ENCODE measurements at places on chromosomes 1 and 21.

DNA sequence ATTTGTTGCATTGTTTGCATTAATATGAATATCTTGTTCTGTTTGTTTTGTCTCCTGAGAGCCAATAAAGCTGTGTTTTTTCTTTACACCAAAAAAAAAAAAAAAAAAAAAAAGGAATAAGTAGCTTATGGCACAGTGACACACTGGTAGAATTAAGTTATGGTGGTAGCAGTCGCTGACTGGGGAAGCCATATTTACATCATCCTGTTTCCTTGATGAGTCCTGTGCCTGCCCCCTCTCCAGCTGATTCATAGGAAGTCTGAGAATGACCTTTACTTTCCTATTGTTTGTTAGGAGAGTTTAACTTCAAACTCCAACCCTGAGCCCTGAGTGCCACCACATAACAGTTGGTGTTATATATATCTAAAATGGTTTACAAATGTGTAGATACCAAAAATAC is 62.2 kb downstream of the OBSCN start:
- no peak for DNase-seq

- DNase-seq: no peak
Observed at GRCh38 chr21:21712748-21713520, 714.7 kb downstream of the NCAM2 start.

GRCh38 chr1:116811321-116811720 is 57.1 kb downstream of the CD2 start:
- DNase-seq: no peak

GRCh38 chr1:238242181-238242580 is 351.5 kb upstream of the ZP4 start:
- DNase-seq: no peak

DNA sequence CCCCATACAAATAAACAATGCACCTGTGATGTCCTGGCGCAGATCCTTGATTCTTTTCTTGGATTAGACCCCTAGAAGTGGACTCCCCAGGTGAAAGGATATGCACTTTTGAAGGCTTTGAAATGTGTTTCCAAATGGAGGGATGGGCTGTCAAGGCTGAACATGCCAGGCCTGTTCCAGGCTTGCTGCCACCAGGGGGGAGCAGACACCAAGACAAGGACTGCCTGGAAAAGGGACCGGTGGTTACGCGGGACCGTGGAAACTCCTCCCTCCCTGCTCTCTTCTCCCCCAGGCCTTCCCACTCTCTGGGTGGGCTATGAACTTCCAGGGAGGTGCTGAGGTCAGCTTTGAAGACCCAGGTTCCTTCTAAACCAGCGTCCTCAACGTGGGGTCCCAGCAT is 12.7 kb downstream of the C1QB start:
- DNase-seq: no peak

- no peak for DNase-seq
Observed at GRCh38 chr1:54453022-54453421, 46.8 kb upstream of the SSBP3 start.

DNA sequence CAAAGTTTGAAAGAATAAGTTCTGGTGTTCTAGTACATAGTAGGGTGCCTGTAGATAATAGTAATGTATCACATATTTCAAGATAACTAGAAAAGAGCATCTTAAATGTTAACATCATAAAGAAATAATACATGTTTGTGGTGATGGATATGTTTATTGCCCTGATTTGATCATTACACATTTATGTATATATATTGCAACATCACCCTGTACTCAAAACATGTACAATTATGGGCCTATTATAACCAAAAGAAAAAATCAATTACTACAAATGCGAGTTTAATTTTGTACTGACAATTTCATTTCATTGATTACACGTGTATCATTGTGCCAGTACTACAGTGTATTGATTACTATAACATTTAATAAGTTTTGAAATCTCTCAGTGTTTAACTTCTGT is 609.2 kb upstream of the BRINP3 start:
- no peak for DNase-seq

DNA sequence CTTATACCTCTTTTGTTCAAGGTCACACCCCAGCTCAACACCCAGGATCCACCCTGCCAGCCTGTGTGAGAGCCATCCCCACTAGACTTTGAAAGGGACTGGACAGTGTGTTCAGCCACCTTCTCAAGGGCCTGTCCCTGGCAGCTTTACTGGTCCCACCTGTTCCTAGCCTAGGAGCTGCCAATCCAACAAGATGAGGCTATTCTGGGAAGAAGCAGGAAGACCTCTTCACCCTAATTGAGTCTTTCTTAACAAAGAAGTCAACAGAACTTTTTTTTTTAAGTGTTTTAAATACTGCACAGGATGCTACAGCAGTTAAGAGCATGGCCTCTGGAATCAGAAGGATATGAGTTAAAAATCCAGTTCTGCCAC is 95.8 kb upstream of the HOOK1 start:
- DNase-seq: no peak

DNA sequence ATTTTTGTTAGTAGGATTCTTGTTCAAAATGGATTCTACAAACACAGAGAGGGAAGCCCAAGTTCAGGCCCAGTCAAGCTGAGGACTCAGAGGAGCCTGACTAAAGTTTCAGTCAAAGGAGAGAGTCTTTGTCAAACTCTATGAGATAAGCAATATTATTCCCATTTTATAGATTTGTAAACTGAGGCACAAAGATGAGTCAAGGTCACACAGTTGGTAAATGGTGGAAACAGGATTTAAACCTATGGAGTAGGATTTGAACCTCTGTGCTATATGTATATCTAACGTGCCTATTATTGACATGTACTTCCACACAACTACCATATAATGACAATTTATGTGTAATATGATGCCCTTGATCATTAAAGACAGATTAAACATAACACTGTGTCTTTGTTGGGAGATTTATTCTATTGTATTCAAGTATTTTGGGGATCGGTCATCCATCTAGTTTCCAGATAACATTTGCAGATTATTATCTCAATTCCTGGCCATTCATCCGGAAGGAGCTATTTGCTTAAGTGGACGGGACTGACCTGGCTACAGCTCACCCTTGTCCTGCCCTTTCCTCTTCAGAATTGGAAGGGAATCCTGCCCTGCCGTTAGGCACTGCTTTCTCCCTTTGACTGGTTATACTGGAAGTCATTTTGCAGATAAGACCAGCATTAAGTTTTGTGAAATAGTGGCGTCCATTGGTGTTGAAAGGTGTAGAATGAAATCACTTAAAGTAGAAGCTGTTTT is 86.1 kb upstream of the LMO4 start:
- no peak for DNase-seq

- DNase-seq: no peak
Observed at GRCh38 chr1:42305639-42306038, 29.4 kb downstream of the FOXJ3 start.

- DNase-seq: no peak
Observed at GRCh38 chr1:171653796-171654195, 1.3 kb upstream of the MYOC start.

- DNase-seq: no peak
Observed at GRCh38 chr1:222034790-222035189, 292.9 kb upstream of the DUSP10 start.

DNA sequence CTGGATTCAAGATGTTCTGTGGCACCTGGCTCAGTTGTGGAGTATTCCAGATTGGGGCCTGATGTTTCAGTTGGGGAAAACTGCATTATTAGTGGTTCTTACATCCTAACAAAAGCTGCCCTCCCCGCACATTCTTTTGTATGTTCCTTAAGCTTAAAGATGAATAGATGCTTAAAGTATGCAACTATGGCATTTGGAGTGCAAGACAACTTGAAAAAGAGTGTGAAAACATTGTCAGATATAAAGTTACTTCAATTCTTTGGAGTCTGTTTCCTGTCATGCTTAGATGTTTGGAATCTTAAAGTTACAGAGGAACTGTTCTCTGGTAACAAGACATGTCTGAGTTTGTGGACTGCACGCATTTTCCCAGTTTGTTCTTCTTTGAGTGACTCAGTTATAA is 7.2 kb downstream of the FPGT start:
- DNase-seq: no peak

GRCh38 chr1:85836736-85837135 is 128.5 kb upstream of the ZNHIT6 start:
- no peak for DNase-seq

- DNase-seq: no peak
Observed at GRCh38 chr1:81606656-81607055, 194.1 kb upstream of the ADGRL2 start.

DNA sequence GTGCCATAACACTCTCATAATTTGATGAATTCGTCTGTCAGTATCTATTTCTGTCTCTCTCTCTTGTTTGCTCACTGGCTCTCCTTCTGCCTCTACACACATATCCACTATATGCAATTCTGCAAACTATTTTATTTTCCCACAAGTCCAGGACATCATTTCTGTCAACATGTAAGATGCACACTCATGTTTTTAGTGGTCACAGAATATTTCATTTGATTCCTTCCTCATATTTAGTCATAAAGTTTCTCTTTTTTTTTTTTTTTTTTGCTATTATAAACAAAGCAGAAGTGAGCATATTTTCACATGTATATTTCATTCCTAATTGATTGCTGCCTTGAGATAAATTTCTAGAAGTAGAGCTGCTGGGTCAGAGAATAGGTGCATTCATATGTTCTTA is 165.3 kb downstream of the PGBD5 start:
- no peak for DNase-seq

DNA sequence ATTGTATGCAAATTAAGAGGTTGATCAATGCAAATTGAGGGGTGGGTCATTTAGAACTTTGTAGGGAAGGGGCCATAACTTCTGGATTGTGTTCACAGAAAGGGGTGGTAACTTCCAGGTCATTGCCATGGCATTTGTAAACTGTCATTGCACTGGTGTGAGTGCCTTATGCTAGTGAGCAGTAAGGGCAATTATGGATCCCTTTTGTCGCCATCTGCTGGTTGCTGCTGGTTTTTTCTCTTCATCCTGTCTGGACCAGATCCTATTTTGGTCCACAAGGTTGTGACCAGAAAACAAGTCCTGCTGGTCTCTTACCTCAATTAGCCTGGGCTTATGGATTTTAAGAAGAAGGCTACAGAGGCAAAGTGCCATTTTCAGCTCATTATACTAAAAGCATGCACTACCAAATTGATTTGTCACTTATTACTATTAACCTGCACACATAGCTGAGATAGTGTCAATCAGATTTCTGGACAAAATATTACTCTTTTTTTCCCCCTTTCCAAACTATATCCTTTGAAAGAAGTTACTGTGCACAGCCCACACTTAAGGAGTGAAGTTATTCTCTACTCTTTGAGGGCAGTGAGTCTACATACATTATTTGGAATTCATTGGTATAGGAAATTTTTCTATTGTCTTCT is 196.2 kb downstream of the ZC3H11B start:
- DNase-seq: peak; percentile 55

DNA sequence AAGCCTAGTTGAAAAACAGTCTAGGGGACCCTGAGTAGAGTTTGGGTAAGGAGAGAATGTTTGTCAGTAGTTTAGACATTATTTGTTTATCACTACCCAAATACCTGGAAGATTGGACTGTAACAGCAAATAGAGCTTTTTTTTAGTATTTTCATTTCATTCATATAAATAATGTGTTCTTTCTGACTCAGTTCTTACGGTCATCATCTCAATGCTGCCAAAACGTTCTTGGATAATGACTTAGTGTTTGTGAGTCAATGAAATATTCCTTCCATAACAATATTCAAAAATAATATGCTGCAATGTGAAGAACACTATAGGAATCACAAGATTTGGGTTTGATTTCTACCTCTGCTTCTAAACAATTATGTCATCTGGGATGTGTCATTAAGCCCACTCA is 400.0 kb upstream of the PKN2 start:
- DNase-seq: no peak

GRCh38 chr1:156499842-156500542 is 583 bp downstream of the MEF2D start:
- DNase-seq: peak; percentile 16

GRCh38 chr1:168795681-168796080 is 66.7 kb upstream of the DPT start:
- no peak for DNase-seq

DNA sequence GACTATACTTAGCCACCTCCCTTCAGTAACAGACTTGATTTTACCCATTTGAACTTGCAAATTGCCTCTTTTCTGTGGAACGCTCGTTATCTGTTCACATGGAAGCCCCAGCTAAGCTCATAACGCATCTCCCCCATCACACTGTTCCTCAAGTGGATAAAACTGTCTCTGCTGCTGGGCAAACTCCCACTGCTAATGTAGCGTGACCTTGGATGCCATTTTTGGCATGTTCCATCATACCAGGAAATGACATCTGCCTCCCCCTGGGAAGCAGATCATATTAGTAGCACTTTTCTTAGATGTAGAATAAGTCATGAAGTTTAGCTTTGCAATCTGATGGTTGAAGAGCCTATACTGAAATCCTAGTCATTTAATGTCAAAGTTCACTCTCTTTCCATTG is 528.7 kb upstream of the PLXNA2 start:
- no peak for DNase-seq

DNA sequence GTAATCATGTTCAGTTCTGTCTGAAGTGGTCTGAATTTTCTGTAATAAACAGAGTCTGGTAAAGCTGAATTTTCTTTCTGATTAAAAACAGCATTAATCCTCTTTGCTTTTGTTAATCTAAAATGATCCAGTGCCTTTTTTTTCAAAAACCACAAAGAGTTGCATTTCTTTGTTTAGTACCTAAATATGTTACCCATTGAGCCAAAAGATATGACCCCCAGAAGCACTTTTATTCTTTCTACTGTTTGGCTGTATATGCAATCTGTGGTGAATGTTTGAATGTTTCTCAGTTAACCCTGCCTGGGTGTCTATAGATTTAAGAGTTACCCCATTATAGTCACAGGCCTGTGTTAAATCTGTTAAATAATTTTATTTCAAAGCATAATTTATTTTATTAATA is 394.8 kb downstream of the PTPRC start:
- DNase-seq: no peak

- DNase-seq: peak; percentile 38
Observed at GRCh38 chr1:201468501-201468843, 516 bp downstream of the PHLDA3 start.

DNA sequence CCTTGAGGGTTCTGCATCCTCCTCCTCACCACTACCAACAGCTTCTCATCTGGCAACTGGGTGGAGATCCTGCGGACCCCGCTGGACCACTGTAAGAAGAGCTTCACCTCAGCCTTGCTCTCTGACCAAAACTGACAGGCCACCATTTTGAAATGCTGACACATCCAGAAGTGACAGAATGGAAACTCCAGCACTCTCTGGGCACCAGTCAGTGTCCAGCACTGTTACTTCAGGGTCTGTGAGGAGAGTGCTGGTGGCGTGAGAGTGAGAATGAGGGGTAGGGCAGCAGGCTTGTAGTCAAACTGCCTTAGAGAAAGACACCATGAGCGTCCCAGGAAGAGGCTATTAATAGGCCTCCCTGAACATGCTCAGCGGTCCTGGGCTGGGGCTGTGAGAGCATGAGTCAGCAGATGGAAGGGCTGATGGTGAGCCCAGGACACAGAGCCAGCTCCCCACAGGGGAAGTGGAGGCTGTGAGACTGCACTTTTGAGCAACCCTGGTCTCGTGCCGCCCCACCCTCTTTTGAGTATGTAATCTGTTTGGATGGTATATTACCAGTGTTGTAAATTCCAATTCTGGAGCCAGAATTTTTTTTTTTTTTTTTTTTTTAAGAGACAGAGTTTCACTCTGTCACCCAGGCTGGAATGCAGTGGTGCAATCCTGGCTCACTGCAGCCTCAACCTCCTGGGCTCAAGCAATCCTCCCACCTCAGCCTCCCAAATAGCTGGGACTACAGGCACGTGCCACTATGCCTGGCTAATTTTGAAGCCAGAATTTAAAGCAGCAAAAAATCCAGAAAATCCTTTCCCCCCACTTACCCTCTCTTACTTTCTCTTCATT is 34.4 kb upstream of the SLC30A1 start:
- peak; percentile 96 for DNase-seq
